ENCODE measurements at places on chromosomes 6 and 20.

- no peak for DNase-seq
These were observed 13.1 kb upstream of the POPDC3 start for GRCh38 chr6:105192707-105193465.

- DNase-seq: no peak
These were observed 291.7 kb upstream of the SPTLC3 start for GRCh38 chr20:12717061-12717460.

GRCh38 chr6:90216072-90216977, 80.3 kb downstream of the BACH2 start:
- DNase-seq: peak; percentile 26

GRCh38 chr6:72740135-72740534, 118.3 kb downstream of the KCNQ5 start:
- no peak for DNase-seq

DNA sequence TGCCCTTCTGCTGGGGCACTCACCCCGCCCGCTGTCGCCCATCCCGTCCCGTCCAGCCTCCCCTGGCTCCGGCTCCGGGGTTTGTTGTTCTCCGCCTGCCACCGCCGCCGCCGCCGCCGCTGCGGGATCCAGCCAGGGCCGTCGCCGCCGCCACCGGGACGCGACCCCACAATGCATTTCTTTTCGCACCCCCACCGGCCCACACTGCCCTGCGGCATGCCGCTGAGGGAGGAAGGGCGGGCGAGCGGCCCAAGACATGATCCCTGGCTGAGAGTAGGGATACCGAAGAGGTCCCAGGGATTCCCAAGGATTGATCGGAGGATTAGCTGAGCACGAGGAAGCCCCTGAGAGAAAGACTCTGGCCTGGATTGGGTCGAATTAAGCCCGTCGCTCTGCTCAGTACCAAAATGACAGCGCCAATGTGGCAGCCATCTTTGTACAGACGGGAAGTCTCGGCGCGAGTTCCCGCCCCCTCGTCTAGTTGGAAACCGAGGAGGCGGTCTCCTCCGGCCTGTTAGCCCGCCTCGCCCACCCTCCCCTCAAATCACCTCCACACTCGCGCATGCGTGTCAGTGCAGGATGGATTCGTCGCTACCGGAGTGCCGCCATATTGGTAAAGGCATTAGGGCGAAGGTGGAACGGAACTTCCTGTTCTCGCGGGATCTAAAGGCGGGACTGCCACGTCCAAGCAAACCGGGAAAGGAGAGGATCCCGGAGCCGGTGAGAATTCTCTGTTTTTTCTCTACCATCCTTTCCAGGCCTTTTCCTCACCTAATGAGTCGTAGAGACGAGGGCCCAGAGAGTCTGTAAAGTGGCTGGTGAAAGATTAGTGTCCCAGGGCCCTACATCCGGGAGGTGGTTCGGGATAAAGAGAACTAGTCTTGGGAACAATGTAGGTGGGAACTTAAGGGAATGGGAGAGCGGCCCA, at the start of the genes RXRB and SLC39A7:
TSS of gene RXRB (minus strand) at position 447 of the 928 bp plus-strand sequence. CDS start at position 258, 189 bp downstream.
TSS of gene SLC39A7 (plus strand) at position 649 of the 928 bp plus-strand sequence. CDS start 379 bp downstream, outside the sequence.
- peak; percentile 99 for DNase-seq

DNA sequence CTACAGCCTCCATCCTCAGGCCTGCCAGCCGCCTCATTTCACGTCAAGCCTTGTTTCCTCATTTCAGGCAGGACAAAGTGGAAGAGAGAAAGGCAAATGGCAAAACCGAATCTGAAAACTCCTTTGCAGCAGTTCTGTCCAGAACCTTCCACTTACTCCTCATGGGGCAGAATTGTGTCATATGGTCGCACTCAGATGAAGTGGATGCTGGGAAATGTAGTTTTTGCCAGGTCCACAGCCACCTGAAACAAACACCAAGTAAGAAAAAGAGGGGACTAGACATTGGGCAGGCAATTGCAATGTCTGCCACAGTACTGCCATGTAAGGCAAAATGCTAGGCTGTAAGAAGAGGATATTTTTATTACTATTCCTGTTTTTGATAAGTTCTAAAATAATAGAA, 44.9 kb downstream of the ISM1 start:
- DNase-seq: peak; percentile 51

DNA sequence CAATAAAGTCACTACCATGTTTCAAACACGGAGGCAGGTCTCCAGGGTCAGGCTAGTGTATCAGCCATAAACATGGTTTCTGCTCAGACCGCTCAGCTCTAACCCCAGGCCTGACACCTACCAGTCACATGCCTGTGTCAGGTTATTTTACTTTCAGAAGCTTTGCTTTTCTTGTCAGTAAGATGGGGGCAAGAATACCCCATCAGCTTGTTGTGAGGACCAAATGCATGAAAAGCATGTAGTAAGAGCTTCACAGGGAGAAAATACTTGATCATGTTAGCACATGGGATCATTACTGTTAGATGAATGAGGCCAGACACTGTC, 65.2 kb upstream of the PIM1 start:
- no peak for DNase-seq

DNA sequence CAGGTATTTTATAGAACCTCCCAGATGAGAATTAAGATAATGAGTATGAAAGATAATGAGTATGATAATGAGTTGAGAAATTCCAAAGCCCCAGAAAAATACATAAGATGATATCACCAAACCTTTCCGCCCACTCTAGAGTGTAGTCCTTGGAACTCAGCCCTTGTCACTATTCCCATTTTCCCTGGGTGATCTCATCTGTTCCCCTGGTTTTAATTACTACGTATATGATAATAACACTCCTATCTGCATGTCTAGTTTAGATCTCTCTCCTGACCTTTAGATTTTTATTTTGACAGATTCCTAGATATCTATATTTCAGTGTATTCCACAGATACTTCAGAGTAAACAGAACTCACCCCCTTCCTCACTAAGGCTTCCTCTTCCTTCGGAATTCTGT, 51.0 kb upstream of the ASIP start:
- DNase-seq: no peak

GRCh38 chr6:108302386-108302785, 7.5 kb downstream of the AFG1L start:
- no peak for DNase-seq

DNA sequence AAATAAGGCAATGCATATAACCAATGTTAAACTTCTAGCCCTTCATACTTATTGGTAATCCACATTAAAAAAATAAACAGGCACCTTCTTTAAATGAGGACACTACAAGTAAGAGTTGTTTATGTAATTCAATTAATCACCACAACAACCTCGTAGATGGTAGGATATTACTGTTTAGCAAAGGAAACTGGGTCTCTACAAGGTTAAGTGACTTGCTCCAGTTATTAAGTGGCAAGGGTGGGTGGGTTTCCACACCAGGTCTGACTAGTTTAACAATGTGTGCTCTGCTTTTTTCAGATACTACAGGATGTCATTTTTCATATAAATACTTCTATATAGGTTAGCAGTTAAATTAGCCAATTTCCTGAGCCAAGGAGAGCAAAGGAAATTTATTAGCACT, 129.1 kb downstream of the MAN1A1 start:
- no peak for DNase-seq

DNA sequence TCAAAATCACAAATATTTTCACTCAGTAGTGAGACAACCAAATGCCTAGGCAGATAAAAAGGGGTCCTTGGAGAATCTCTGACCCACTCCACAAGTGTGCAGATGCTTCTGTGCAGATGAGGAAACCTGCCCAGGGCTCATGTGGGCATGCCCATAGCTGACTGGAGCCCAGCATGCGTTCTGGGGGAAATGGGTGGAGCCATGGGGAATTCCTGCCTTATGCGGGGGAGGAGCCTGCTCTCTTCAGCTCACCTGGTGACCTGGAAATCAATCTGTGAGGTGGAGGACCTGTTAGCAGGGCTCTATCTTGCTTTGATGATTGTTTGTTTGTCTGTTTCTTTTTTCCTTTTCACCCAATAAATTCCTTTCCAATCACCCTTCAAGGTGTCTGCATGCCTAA, 23.4 kb upstream of the PLN start:
- peak; percentile 59 for DNase-seq

DNA sequence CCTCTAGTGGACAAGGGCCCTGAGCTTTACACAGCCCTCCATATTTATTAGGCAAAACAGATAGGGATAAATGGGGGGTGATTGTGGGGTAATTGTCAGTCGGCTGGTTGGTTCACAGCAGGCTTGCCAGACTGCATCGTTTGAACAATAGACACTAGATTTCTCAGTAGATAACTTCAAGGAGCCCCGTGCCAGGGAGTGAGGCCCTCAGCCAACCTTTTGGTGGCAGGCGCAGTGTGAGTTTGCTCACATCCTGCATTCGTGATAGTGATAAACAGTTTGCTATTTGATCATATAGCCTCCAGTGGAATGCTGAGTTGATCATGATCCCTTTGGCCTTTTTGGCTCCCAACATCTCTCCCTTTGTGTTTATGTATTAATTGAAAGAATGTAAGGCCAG, 3.6 kb upstream of the ABHD12 start:
- no peak for DNase-seq

DNA sequence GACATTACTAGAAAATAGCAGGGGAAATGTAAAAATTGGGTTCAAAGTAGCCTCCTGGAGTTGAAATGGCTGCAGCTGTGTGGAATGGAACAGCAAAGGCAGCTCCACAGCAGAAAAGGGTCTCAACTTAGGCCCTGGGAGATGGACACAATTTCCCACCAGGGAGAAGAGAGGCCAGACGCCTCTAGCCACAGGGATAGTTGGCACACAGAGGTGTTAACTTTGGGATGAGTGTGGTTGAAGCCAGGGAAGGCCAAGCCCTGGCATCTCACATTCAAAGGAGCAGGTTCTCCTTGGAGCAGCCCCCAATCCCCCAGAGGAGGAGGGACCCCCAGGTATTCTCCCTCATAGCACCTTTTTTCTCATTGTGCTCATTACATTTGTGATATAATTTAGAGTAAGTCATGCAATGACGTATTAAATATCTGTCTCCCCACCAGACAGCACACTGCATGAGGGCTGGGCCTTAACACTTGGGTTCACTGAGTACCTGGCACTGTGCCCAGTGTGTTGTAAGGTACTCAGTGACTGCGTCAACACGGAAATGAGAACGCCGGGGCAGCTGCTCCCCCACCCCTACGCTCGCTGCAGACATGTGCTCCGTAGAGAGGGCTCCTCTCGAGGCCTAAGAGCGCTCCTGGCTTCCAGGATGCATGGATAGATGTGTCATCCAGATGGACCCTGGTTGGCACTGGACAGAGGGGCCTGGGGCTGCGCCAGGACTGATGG, 76.0 kb upstream of the CD93 start:
- no peak for DNase-seq

GRCh38 chr6:100311707-100312251, 152.9 kb downstream of the SIM1 start:
- DNase-seq: no peak

GRCh38 chr20:5991623-5992441, 41.4 kb downstream of the MCM8 start:
- DNase-seq: no peak

- DNase-seq: peak; percentile 0
These were observed 868 bp downstream of the MC3R start for GRCh38 chr20:56249244-56249955.

DNA sequence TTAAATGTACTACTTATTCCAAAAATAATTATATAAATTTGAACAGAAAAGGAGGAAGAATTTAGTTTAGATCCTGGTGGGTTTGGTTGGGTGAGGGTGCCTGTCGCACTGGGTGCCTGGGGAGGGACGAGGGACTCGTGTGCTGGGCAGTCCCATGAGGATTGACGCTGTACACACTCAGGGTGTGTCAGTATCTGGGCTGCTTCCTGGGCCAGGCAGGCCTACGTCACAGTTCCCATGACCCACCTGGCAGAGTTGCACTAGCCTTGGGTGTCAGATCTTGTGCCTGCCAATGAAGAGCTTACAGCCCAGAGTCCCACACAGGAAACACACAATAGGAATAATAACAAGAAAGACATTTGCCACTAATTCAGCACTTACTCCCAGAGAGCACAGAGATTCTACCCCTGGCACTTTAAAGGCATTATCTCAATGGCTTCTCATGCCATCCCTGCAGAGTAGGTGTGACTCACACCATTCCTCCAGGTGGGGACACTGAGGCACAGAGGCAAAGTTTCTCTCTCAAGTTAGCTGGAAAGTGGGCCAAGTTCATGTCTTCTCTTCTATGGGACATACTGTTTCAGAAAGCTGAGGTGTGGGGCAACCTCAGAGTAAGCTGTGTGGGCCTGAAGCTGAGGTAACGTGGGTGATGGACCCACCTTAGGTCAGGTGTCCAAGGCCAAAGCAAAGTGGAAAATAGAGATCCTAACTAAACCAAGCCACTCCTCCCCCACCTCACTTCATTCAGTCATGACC, 1.3 kb upstream of the SDCBP2 start:
- no peak for DNase-seq

DNA sequence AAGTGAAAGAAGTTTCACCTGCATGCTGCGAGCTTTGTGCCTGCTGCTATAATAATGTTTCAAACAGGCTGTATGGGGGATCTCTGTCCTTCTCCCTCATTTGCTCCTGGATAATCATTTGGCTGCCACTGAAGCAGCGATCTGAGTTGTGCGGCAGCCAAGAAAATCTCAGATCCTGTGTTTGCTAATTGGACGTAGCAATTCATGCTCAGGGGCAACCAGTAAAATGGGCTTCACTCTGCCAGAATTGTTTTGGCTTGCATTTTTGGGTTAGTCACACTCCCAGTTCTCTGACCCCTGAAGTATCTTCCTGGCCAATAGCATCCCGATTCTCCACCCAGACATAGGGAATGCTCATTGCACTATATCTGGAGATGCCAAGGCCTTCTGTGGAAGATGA, 13.7 kb upstream of the STXBP5 start:
- no peak for DNase-seq

GRCh38 chr6:73079611-73079955, 145.7 kb downstream of the KHDC1L start:
- no peak for DNase-seq

DNA sequence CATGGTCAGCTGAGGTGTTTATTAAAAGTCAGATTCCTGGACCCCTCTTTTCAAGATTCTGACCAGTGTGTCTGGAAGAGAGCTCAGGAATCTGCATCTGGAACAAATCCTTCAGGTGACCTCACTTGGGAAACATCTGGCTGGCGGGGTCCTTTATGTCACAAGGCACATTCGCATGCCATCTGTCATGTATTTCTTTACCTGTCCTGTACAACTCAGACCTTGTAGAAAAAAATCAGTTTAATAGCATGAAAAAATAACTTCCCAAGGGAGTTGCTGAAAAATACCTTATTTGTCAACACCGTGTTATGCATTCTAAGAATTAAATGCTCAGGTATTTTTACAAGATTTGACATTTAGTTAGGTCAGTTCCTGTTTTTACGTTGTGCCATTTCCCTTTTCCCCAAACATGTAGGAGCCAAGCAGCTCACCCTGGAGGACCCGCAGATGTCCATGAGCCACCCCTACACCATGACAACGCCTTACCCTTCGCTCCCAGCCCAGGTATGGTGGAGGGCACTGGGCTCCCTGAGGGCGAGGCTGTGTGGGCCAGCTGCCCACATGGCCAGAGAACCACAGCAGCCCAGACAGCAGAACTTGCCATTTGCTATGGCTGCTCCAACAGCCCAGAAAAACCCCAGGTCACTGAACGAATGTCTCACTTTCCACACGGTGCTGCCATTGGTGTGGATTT, 4.0 kb downstream of the IRF4 start:
- no peak for DNase-seq

GRCh38 chr6:27951040-27951439, 6.0 kb upstream of the OR2B6 start:
- DNase-seq: no peak

GRCh38 chr20:53949319-53949839, 121.0 kb downstream of the BCAS1 start:
- no peak for DNase-seq

Measured in GM23338 (cell line).